ENCODE measurements at places on chromosomes 4 and X.

DNA sequence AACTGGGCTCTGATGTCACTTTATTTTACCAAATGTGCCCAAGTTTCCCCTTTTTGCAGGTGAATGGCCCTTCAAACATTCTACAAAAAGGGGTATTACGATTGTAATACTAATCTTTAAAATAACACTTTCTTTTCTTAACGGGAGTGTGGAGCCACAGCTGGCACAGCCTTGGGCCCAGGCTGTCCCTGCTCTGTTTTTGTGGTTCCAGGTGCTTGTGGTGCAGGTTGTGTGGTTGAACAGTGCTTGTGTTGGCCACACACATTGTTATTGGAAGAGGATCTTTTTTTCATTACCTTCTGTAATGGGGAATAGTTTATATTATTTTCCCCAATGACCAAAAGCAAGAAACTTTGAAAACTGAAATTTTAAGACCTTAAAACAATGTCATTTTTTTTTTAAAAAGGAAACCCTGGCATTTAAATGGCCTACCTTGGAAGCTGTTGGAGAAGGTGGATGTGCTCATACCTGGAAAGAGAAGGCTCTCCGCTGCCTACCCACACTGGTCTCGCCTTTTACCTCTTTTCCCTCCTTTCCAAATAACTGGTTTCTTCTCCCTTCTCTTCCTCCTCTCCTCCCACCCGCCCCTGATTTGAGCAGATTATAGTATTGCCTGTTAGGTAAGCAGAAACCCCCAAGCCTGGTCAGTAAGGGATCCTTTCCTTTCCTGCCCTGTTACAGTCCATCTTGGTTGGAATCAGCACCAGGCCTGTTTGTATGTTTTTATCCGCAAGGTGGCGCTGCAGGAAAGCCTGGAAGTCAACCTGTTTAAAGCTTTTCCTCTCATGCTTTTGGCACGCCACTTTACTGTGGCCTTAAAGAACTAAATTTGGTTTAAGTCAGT, 28.6 kb downstream of the HADH start:
- DNase-seq, result peak; percentile 81

- DNase-seq, result no peak
These were observed 595.6 kb downstream of the RPA4 start for GRCh38 chrX:97479106-97479890.

- peak; percentile 2 for DNase-seq
These were observed 4.8 kb upstream of the SYNPO2 start for GRCh38 chr4:118883861-118884260.

DNA sequence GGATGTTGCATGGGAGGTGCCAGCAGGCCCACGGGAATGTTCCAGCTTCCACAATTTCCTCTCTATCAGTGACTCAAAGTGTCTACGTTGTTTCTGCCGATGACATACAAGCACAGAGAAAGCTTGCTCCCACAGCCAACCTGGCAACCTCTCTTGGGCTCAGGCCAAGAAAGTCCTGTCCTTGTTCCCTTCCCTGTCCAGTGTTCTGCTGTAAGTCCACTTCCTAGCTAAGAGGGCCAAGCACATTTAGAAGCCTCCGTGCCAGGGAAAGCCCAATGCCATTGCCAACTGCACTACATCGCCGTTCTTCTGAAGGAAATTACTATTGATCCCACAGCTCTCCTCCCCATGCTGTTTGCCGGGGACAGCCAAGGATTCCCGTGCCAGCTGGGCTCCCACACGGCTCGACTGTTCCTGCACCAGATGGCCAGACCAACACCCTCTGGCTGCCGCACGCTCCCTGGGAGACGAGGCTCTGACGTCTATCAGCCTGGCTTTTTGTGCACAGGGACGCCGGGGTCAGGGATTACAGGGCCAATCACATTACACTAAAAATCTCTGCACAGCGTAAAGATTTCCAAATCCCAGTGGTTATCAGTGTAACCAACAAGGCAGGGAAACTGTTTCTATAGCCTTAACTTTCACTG, 284.0 kb downstream of the BCOR start:
- DNase-seq, result no peak

- no peak for DNase-seq
These were observed 174.5 kb downstream of the AASDH start for GRCh38 chr4:56212774-56213173.

- no peak for DNase-seq
These were observed 4.0 kb downstream of the PRPS1 start for GRCh38 chrX:107632346-107632745.

- DNase-seq, result peak; percentile 11
These were observed 2.7 kb upstream of the NALF2 start for GRCh38 chrX:69501429-69501828.

DNA sequence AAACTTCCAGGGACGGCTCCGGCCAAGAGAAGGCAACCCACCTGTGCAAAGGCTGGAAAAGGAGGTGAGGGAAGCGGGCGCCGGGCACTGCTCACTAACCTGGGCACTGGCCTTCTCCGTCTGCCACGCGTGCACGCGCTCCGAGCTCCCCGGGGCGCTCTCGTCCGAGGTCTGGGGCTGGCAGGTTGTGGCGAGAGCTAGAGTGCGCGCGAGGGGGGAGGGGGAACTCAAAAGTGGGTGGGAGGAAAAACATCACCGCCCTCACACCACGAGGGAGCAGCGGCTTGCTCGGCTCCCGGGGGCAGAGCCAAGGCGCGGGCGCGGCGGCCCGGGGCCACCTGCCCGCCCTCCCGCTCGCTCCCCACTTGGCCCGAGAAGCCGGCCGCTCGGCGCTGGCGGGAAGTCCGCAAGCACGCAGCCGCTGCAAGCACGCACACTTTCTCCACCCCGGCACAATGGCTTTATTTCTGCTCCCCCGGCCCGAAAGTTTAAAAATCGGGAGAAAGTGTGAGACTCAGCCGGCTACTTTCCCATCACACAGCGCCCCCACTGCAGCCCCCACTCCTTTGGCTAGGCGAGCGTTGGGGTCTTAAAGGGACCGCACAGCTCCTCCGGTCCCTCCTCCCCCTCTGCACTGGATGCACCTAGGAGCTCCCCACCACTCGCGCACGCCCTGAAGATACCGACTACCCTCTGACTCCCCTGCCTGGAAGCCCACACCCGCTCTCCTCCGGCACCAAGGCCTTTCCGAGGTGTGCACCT, at the start of gene CHRDL1:
CHRDL1 (minus strand) TSS at position 173 of the 762 bp plus-strand sequence. CDS start 3,636 bp downstream, outside the sequence.
- DNase-seq, result peak; percentile 5

GRCh38 chr4:143736861-143737260, 36.4 kb upstream of the FREM3 start:
- DNase-seq, result no peak

GRCh38 chrX:23434356-23434884, 99.8 kb downstream of the PTCHD1 start:
- DNase-seq, result no peak

DNA sequence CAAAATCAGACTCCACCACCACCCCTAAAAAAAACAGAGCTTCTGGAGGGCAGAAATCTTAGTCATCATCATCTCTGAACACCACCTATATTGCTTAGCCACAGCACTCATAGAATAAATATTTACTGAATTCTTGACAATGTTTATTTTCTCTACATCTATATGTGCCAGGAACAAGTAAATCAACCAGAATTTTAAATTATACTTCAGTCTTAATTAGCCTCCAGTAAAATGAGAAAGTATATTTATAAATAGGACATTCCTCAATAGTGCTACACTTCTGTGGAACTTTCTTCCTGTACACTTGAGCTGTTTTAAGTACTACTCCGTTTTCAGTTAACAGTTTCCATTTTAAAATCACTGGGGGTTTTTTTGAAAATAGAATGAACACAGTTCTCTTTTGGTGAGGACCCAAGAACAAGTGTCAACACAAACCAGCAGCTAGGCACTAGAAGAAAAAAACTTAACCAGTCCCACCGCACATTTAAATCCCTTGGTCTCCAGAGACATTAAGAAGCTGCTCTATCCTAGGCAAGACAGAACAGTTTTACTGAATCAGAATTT, 25.5 kb downstream of the SMIM14 start:
- DNase-seq, result no peak

DNA sequence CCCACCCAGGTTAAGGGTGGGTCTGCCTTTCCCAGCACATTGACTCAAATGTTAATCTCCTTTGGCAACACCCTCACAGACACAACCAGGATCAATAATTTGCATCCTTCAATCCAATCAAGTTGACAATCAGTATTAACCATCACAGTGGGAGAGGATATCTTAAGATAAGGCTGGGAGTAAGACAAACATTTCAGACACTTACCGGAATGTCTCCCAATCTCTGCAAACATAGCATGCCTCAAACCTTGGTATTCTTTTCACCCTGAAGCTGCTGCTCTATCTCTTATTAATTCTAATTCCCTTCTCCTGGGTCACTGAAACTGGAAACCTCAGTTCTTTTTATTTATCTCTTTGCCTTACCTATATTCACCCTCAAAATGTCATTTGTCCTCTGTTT, 19.0 kb upstream of the TAPT1 start:
- no peak for DNase-seq

GRCh38 chrX:48714573-48714972, 18.0 kb downstream of the SUV39H1 start:
- DNase-seq, result no peak

- DNase-seq, result no peak
These were observed 167.4 kb upstream of the NAP1L5 start for GRCh38 chr4:88865046-88865445.

DNA sequence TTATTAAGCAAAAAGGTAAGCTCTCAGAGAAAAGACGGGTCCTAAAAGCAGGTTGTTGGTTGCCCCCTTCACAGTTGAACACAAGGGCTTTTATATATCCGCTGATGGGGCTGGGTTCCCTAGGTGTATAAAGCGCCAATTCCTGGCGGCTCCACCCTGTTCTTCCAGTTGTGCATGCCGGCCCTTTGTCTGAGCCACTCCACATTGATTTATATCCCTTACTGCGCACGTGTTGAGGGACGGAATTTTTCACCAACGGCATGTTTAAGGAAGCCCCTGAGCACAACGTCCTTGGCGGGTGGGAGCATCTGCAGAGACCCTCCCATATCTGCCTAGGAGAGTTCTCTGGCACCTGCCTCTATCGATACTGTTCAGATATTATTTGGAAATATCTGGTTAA, 135.7 kb downstream of the DTHD1 start:
- DNase-seq, result no peak

- DNase-seq, result no peak
These were observed 120.7 kb upstream of the ADGRL3 start for GRCh38 chr4:61079427-61079826.

DNA sequence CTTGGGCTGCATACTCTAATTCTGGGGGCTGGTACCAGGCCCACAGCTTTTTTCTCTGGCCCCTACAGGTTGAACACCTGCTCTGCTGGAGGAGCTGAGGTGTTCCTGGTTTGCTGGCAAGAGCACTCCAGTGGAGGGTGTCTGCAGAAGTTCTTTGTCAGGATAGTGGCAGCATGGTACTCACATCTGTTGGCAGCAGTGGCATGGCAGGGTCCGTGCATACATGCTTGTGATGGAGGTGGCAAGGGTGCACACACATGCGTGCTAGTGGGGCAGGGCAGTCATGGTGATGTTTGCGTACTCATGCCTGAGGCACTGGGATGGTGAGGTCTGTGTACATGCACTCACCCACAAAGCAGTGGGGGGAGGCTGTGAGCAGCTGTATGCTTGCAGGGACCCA, 235.5 kb upstream of the KLF8 start:
- no peak for DNase-seq

GRCh38 chr4:182825786-182826185, 91.4 kb downstream of the DCTD start:
- no peak for DNase-seq

- DNase-seq, result no peak
These were observed 32.4 kb downstream of the ADH7 start for GRCh38 chr4:99402765-99403164.

GRCh38 chr4:109302361-109303139, at the start of gene COL25A1:
Gene COL25A1, minus strand, starts transcription at chr4:109302658.
- DNase-seq, result peak; percentile 11

Data from activated CD4-positive, alpha-beta T cell treated with anti-CD3 and anti-CD28 coated beads, Interleukin-10, Interleukin-2, amounts not matched to agents 100 ng/mL and 50 ng/mL, durations not matched to agents 16 hours and 8 hours (primary cell).